ENCODE measurements at places on chromosomes 4 and X.

- no peak for DNase-seq
These were observed 22.3 kb downstream of the PJA1 start for GRCh38 chrX:69142788-69143469.

DNA sequence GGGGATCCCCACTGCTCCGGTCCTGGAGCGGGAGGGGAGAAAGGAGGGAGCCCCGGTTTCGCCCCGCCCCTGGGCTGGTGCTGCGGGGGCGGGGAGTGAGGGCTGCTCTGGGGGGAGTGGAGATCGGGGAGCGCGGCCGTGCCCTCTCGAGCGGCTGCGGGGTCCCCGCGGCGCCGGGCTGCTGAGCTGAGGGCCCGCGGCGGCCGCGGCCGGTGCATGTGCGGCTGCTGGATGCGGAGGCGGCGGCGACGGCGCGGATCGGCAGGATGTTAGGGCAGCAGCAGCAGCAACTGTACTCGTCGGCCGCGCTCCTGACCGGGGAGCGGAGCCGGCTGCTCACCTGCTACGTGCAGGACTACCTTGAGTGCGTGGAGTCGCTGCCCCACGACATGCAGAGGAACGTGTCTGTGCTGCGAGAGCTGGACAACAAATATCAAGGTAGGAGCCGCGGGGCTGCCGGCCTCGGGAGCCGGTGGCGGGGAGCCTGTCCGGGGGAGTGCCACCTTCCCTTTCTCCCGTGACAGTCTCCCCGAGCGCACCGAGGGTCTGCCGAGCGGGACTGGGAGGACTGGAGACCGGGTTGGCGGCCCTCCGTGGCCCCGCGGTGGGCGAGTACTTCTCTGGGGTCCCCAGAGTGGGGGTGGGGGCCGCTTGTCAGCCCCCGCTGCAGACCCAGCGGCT, at the start of gene ING2:
Gene ING2 (plus strand): TSS at position 129 of the 681 bp plus-strand sequence. CDS start 138 bp downstream, at position 267.
- peak; percentile 61 for DNase-seq

DNA sequence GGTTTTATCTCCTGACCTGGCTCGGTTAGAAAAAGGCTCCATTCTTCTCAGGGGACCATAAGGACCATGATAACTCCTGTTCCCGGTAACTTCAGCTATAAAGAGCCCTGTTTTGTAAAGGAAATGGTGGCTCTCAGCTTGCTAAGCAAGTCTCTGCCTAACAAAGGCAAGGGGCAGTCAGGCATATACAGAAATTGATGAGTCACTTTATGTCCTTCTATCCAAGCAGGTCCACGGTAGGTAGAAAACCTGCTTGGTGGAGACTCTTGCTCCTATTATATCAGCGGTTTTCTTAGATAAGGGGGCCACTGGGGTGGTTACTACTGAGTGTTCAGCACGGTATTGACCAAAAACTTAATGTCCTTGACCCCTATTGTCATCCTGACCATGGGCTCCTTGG, 203.0 kb upstream of the KLF8 start:
- no peak for DNase-seq

DNA sequence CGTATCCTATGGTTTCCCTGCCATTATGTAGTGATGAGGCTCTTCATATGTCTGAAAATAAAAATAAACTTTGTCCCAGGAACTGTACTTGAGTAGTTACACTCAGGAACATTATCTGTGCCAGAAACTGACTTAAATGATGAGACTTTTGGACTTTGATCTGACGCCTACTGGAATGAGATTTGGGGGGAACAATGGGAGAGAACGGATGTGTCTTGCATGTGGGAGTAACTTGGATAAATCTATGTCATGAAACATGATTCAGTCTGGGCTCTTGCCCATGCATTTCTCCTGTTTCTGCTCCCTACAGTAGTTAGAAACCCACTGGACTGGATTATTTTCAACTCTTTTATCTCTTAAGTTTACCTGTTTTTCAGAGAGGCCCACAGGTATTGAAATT, 2351.4 kb downstream of the PCDH7 start:
- DNase-seq = no peak

DNA sequence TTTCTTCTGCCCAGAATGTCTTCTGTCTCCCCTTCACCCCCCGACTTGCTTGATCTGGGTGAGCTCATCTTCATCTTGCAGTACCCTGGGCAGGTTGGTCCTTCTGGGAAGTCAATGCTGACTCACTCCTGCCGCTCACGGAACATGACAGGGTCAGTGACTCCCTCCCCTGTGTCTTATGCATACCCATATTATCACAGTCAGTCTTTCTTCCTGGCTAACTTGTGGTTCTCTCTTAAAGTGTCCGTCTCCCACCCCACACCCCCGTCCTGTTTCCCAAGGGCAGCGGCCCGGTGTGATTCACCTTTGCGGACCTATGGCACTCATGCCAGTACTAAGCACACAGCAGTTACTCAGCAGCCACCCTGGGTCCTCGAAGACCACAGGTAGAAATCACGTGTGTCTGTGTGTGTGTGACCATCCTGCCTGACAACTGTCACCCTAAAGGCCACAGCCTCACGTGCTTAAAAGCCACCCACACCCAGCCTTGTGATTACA, 17.7 kb downstream of the IQSEC2 start:
- no peak for DNase-seq

GRCh38 chrX:155632431-155633100, 19.8 kb upstream of the TMLHE start:
- DNase-seq = no peak

DNA sequence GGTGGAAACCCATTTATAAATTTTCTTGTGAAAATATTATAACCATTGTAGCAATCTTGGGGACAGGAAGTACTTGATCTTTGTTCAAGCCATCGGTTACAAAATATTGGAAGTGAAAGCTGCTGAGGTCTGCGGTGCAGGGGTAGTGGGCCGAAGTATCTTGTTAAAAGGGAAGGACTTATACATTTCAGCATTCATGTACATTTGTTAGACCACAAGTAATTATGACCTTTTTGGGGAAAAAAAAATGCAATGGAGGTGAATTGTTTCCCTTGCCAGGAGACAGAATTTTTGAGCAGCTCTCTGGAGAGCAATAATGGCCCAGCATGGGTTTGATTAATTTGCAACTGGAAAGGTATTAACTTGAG, 121.3 kb downstream of the EGF start:
- peak; percentile 25 for DNase-seq

DNA sequence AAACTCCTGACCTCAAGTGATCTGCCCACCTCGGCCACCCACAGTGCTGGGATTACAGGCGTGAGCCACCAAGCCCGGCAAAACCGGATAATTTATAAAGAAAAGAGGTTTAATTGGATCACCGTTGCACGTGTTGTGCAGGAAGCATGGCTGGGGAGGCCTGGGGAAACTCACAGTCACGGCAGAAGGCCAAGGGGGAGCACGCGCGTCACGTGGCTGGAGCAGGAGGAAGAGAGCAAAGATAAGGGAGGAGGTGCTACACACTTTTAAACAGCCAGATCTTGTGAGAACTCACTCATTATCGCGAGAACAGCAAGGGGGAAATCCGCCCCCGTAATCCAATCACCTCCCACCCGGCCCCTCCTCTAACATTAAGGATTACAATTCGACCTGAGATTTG, 177.9 kb upstream of the TENM3 start:
- DNase-seq = no peak

DNA sequence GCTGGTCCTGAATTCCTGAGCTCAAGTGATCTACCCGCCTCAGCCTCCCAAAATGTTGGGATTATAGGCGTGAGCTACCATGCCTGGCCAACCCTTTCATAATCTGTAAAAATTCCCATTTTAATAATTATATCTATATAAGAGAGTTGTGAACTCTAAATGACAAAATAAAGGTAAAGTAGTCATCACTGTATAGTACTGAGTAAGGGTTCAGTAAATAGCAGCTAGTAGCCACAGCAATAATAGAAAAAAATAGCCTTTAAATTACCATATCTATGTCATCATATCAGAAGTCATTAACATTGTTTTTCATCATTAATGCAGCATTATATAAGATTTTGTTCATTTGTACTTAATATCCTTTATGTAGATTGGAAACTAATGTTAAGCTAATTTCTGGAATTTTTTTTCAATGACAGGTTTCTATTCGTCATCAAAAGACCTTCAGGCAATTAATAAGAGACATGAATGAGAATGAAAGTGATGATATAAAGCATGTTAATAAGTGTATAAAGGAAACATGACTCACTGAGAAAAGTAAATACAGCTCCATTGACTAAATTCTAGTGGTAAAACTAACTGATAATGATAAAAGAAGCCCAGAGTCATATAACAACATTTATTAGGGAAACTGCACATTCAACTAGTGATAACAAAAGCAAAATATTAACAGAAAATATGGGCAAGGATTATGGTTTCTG, 85.9 kb upstream of the UGT8 start:
- DNase-seq = no peak
